ENCODE measurements at places on chromosomes 4 and X.

DNA sequence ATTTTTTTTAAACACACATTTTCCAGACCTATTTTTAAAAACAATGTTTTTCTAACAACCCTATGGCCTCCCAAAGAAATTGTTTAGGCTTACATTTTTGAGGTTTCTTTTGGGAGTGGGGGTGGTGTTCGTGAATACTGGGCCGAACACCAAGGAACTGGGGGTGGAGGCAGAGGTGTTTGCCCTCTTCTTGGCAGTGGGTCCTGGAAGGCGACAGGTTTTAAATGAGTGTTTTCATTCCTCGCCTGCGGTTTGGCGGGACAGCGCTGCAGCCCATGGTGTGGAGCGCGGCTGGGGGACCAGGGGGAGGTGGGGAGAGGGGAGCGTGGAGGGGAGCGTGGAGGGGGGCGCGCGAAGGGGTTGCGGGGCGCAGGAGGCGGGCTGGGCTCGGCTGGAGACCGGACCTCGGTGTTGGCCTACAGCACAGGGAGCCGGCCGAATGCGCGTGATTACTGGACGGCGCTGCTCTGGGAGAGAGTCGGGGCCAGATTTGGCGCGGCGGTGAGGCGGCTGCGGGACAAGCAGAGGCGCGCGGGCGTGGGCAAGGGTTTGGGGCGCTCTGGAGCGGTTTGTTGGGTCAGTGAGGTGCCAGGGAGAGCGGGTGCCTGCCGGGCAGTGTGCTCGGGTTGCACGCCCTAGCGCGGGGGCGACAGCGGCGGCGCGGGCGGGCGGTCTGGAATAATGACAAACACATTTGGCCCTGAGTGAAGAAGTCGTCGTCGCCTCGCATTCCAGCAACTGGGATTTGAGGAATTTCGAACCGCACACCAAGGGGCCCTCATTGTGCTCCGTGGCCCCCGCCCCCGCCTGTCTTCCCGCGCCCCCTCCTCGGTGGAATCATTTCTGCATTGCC, 764 bp downstream of the PDGFRA start:
- peak; percentile 16 for DNase-seq

GRCh38 chr4:92600638-92601037, 296.9 kb downstream of the GRID2 start:
- DNase-seq: no peak

- DNase-seq: peak; percentile 43
Measured at GRCh38 chr4:66465111-66465510, 794.8 kb upstream of the EPHA5 start.

GRCh38 chr4:138032222-138032621, 209.9 kb downstream of the SLC7A11 start:
- DNase-seq: no peak

DNA sequence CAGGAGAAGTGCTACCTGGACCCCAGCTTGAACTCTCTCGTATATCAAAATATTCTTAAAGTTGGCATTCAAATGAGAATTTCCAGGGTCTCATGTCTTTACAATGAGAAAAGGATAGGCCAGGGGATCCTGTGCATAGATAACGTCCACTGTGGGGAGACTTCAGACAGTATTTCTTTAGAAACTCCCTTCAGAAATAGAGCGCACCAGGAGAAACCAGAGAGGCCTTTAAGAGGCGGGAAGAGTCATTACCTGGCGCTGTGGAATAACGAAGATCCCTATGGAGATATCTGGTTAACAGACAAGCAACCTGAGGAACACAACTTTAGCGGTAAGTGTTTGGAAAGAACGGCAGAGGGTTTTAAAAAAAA, 600 bp downstream of the RADX start:
- DNase-seq: no peak

DNA sequence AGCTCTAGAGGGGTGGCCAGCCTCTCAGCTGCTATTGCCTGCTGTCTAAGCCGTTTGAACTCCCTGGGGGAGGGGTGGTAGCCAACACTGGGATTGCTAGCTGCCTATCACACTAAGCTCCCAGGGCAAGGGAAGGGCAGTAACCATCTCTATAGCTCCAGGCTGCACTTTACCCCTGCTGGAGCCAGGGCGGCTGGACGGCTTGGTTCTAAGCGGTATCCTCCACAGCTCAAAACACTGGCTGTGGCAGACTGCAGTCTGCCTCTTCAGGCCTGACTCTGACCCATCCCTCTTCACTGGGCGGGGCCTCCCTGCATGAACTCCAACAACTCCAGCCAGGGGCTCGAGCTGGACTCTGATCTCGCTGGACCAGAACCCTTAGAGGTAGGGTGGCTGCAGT, 55.3 kb upstream of the GNRHR start:
- DNase-seq: no peak

DNA sequence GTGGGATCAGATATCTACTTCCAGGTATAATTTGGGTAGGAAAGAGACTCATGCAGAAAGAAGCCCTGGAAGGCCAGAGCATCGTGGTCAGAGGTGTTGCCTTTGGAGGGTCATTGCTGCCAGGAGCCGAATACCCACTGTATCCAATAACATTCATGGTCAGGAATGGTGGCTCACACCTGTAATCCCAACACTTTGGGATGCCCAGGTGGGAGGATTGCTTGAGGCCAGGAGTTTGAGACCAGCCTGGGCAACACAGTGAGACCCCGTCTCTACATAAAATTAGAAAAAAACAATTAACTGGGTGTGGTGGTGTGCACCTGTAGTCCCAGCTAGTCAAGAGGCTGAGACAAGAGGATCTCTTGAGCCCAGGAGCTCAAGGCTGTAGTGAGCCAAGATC, 10.9 kb upstream of the F11 start:
- DNase-seq: no peak

- DNase-seq: no peak
Measured at GRCh38 chr4:159594576-159594975, 491.7 kb downstream of the RAPGEF2 start.

- DNase-seq: peak; percentile 2
Measured at GRCh38 chr4:83772685-83773084, 236.8 kb downstream of the GPAT3 start.

DNA sequence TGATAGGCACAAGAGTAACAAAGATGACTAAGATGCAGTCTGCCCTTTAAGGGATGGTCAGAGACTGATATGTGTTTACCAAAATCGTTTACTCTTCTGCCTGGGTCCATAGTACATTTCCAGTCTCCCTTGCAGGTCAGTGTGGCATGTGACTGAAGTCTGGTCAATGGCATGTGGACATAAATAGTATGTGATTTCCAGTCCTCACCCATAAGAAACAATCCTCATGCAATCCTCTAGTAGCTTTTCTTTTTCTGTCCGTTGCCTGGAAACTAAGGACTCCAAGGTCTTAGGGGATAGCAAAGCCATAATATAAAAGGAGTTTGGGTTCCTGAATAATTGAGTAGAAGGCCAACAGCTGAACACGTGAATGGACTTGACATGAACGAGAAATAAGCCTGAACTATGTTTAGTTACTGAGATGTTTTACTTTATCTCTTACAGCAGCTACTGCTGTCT, 1.1 kb downstream of the SLC9B2 start:
- DNase-seq: peak; percentile 10

DNA sequence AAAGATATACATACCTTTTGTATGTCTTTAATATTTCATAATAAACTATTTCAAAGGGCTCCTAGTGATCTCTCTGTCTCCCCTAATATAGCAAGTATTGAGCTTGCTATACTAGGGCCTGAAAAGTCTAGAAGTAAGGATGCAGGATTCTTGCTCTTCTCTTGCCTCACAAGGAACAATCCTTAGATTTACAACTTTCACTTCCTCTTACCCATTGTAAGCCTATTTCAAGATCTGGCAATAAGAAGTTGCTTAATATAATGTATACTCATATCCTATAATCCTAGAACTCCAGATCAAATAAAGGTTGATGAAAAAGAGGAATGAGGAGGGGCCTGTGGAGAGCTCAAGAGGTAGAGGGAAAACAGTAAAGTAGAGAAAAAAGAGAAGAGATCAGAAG, 40.8 kb upstream of the CHRDL1 start:
- DNase-seq: no peak

GRCh38 chr4:1207157-1207470, 34.7 kb upstream of the SPON2 start:
- no peak for DNase-seq

- DNase-seq: no peak
Measured at GRCh38 chr4:16765546-16765945, 132.9 kb downstream of the LDB2 start.

GRCh38 chrX:129318375-129318774, 204.9 kb downstream of the SMARCA1 start:
- DNase-seq: peak; percentile 1

DNA sequence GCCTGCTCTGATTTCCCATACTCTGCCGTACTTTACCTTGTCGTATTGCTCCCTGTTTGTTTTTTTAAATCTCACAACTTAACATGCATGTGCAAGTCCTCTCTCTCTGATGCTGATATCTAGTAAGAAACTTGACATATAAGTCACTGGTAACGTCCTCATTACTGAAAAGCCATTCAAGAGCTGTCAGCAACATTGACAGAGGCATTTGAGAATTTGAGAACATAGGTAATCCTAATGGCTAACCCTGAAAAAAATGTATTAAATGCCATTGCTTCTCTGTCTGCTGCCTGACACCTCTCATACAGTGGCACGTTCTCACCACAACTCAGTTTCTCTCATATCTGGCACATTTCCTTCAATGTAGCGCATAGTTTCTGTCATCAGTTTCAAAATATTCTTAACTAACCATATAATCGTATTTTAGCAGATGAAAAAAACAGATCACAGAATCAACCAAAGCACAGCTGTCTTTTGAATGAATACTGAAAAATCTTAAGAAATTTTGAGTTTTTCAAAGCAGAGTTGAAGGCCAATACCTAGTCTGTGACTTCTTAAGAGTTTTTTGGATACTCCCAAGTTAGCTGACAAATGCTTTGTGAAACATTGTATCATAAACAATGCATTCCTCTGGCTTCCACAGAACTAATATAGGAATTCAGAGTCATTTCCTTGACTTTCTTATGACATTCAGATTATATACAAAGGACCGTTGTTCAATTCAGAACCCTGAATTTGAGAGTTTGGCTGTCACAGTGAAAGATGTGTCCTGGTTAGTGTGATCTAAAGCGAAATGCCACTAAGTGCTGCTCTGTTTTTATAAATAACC, 996.4 kb downstream of the C4orf33 start:
- DNase-seq: peak; percentile 16

Data from RPMI7951 (cell line).